ENCODE measurements at places on chromosomes 2 and 18.

DNA sequence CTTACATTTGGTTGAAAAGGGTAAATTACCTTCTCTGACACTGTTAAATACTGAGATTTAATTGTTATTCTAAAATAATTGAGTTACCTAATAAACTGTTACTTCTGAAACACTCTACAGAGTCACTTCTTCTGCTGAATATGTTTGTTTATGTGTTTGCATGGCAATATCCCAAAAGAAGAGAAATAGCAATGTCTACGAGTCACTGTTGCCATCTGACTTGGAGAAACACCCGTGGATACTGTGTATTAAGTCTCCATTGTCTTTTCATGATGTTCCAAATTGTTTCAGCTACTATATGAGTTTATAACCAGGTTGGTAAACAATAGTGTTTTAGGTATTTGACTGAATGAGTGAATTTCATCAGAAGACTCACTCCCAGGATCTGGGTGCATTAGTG is 754.2 kb upstream of the ID2 start:
- H3K27me3 ChIP-seq: no peaks in the 10 kb centered on the region
- no peaks in the 10 kb centered on the region for H3K4me1 ChIP-seq
- no peak overlapping the region for H3K27ac ChIP-seq

- H3K36me3 ChIP-seq: no peaks in the 10 kb centered on the region
- no peaks in the 10 kb centered on the region for H3K4me1 ChIP-seq
- H3K4me3 ChIP-seq: no peak overlapping the region
- no peaks in the 10 kb centered on the region for H3K27me3 ChIP-seq
- H3K27ac ChIP-seq: no peak overlapping the region
These were observed 125.8 kb upstream of the EFEMP1 start for GRCh38 chr2:56049233-56049845.

DNA sequence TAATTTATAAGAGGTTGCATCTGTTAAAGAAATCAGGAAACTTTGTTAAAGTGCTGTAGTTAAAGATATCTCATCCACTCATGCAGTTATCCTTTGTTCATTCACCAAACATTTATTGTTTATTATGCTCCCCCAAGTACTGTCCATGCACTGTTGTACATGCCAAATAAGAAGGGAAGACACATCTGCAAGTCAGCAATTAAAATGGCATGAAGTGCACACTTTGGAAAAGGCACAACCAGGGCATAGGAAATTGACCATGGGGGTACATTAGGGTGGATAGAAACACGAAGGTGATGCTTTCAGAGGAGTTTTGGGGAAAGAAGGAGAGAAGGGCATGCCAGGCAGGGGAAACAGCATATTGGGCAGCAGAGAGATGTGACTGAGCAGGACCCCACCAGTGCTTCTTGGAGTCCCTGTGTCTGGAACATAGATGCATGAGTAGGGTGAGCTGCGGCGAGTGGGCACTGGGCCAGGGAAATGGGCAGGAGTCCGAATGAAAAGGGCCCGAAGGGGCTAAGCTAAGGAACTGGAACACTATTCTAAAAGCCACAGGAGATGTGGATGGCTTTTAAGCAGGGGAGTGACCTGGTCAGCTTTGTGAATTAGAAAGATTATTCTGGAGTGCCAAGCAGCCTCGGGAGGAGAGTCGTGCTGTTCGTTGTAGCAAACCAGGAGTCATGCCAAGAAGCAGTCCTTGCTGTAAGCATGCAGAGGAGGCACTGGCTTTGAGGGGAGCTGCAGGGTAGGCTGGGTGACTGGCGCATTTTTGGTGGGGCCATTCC is 316.3 kb downstream of the AGPS start:
- no peaks in the 10 kb centered on the region for H3K4me1 ChIP-seq
- no peak overlapping the region for H3K4me3 ChIP-seq
- H3K27me3 ChIP-seq: no peaks in the 10 kb centered on the region
- H3K27ac ChIP-seq: no peak overlapping the region

DNA sequence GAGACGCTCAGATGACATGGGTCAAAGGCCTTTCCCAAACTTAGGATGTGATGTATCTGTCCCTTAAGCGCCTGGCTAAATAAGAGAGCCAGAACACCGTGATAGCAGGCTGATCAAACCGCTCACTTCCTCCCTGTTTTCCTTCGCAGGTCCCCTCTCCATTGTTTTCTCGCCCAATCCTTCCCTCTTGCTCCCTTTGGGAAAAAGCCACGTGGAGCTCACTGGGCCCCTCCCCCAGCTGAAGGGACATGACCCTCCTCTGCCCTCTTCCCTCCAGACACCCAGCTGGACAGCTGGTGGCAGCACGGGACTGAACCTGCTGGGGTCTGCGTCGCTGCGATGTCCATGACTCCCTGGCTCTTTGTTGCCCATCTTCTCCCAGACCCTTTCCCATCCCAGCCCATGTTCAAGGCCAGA is 201.7 kb downstream of the TNS1 start:
- H3K4me3 ChIP-seq: no peak overlapping the region
- peaks cover 48% of the 10 kb centered on the region for H3K36me3 ChIP-seq
- H3K4me1 ChIP-seq: peaks cover 68% of the 10 kb centered on the region
- no peak overlapping the region for H3K27ac ChIP-seq
